ENCODE measurements at places on chromosomes 7 and 10.
A peak's percentile ranks its signal among the peaks of the same experiment; 100 is the strongest.

GRCh38 chr10:61781969-61782403 lies 119.3 kb downstream of the CABCOCO1 start:
- no peak for DNase-seq

DNA sequence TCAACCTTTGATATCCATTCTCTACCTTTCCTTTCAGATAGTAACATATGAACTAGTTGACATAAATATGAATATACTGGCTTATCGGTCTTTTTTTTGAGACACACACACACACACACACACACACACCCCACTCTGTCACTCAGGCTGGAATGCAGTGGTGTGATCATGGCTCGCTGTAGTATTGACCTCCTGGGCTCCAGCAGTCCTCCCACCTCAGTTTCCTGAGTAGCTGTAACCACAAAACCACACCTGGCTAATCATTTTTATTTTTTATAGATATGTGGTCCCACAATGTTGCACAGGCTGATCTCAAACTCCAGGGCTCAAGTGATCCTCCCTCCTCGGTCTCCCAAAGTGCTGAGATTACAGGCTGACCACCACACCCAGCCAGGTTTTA lies 14.2 kb upstream of the NT5C3A start:
- no peak for DNase-seq

GRCh38 chr10:17065273-17065672 lies 64.3 kb downstream of the CUBN start:
- no peak for DNase-seq

GRCh38 chr10:31157123-31158010 lies 125.7 kb upstream of the ZNF438 start:
- DNase-seq: no peak

GRCh38 chr7:33932832-33933468 lies 27.6 kb downstream of the BMPER start:
- DNase-seq: peak; percentile 31

DNA sequence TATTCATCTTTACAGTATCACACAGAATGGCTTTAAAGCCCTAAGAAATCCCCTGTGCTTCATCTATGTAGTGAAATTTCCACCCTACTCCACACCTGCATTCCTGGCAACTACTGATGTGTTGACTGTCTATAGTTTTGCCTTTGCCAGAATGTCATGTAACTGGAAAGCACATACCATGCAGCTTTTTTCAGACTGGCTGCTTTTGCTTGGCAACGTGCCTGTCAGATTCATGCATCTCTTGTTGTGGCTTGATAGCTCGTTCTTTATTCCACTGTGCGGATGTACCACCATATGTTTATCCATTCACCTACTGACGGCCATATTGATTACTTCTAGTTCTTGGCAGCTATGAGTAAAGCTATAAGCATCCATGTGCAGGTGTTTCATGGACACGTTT lies 30.6 kb downstream of the RBM17 start:
- no peak for DNase-seq

DNA sequence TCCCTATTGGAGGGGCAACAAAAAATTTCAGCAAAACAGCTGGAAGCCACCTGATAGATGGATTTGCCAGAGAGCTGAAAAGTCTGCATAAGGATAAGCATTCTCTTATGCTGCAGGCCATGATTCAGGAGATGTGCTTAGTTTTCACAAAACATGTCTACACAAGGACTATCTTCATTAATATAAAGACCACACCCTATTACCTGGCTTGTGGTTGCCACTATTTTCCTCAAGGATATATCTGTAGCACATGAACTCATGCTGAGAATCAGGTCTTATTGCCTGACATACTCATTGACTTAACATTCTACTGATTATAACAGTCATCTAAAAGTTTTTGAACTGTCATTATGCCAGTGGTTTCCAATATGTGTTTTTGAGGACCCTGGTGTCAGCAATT lies 7.1 kb upstream of the COL17A1 start:
- no peak for DNase-seq

- no peak for DNase-seq
Observed at GRCh38 chr7:133139350-133139749, 57.5 kb upstream of the CHCHD3 start.

Measured in stimulated activated naive CD4-positive, alpha-beta T cell treated with Interleukin-2 at 50 U/mL for 16 hours (primary cell).